ENCODE measurements at places on chromosomes 11 and 22.

GRCh38 chr11:27372164-27372563 is 9.1 kb upstream of the CCDC34 start:
- no peak overlapping the region for H3K4me3 ChIP-seq
- peaks cover 5% of the 10 kb centered on the region for H3K27me3 ChIP-seq
- H3K36me3 ChIP-seq: no peaks in the 10 kb centered on the region
- no peaks in the 10 kb centered on the region for H3K4me1 ChIP-seq
- no peak overlapping the region for H3K27ac ChIP-seq
- DNase-seq: no peak

DNA sequence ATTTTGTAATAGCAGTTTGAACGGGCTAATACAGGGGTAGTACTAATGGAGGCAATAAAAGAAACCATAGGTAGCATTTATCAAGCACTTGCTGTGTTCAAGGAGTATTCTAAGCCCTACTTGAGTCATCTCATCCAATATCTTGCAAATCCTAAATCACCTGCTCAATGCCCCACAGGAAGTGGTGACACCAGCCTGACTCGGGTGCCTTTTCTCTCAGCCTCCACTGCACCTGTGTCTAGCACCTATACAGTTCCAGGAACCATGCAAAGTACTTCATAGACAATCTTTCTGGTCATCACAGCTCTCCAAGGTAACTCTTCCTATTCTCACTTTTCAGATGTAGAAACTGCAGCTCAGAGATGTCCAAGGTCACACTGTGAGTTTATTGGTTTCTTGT is 98.0 kb downstream of the PRR5L start:
- H3K27ac ChIP-seq: no peak overlapping the region
- peaks cover 24% of the 10 kb centered on the region for H3K4me1 ChIP-seq
- H3K27me3 ChIP-seq: peaks cover 4% of the 10 kb centered on the region
- no peak overlapping the region for H3K4me3 ChIP-seq

- DNase-seq: no peak
- H3K4me1 ChIP-seq: peaks cover 2% of the 10 kb centered on the region
- no peaks in the 10 kb centered on the region for H3K36me3 ChIP-seq
- no peaks in the 10 kb centered on the region for H3K27me3 ChIP-seq
Measured at GRCh38 chr11:1345737-1346513, 36.5 kb upstream of the TOLLIP start.

DNA sequence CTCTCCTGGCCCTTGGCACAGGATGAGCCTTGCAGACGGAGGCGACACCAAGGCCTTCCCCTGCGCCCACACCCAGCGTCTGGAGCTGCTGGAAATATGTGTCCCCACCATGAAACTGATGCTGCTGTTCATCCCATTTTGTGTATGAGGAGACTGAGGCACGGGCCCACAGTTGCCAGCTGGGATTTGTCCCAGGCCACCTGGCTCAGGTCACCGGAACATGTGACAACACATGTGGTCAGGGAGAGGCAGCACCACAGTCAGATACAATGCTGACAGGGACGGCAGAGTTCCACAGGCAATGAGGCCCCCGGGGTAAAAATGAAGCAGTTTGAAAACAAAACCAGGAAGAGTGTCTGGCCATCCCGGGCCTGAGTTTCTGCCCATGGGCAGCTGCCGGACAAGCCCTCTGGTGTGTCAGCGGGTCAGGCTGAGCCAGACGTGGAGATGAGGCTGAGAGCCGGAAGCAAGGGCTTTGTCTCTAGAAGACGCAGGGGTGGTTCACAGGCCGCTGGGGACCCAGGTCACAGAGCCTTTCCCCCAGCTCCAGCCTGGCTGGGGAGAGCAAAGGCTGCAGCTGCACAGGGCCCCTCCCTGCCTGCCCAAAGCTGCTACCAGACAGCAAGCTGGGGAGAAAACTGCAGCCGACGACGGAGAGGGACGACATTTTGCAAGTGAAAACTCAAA is 80.7 kb downstream of the CDKN1C start:
- peak; percentile 6 for DNase-seq
- peaks cover 6% of the 10 kb centered on the region for H3K4me1 ChIP-seq
- H3K4me3 ChIP-seq: no peak overlapping the region
- H3K36me3 ChIP-seq: peaks cover 3% of the 10 kb centered on the region
- no peak overlapping the region for H3K27ac ChIP-seq

GRCh38 chr11:93988455-93988854 is 32.7 kb upstream of the HEPHL1 start:
- H3K36me3 ChIP-seq: no peaks in the 10 kb centered on the region
- no peak overlapping the region for H3K4me3 ChIP-seq
- H3K27ac ChIP-seq: no peak overlapping the region
- no peaks in the 10 kb centered on the region for H3K4me1 ChIP-seq
- DNase-seq: no peak

DNA sequence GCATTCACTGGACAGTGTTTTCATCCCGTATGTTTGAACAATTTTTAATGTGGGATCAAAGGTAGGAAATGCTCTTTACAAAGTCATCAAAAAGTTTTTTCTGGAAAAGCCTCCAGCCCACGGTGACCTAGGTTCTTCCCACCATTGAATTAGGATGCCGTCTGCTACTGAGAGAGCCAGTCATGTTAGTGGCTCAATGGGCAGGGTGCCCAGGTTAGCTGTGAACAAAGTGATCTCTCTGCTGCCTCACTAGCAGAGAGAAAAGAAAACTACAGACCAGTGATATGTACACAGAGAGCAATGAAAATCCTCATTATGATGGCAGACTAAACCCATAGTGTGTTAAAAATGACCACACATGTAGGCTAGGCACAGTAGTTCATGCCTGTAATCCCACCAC is 32.4 kb downstream of the KCNQ1 start:
- H3K27ac ChIP-seq: no peak overlapping the region
- H3K27me3 ChIP-seq: no peaks in the 10 kb centered on the region
- H3K4me3 ChIP-seq: no peak overlapping the region
- DNase-seq: no peak
- H3K4me1 ChIP-seq: peaks cover 12% of the 10 kb centered on the region

DNA sequence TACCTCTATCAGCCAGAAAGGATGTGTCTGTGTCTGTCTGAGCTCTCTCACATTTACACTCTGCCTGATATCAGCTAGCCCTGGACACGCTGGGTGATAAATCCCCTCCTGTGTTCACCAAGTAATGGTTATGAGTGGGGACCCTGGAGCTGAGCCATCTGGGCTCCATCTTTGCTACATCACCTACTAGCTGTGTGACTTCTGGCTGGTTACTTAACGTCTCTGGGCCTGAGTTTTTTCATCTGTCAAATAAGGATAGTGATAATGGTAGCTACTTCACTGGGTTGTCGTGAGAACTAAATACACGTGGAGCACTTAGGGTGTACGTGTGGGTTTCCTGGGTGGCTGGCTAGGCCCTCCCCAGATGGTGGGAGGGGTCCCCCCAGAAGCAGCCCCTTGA is 22.9 kb downstream of the UQCR10 start:
- no peak for DNase-seq
- H3K36me3 ChIP-seq: peaks cover 4% of the 10 kb centered on the region
- H3K4me3 ChIP-seq: no peak overlapping the region
